Kidney epithelial cell (primary cell): ENCODE measurements at places on chromosomes 13 and 19. TPM values are rescaled to one million over a fixed set of nuclear protein-coding genes. Genes with fewer than 3 reads are reported as not detected.

- no peak for DNase-seq
Measured at GRCh38 chr19:11659612-11660011, 62.3 kb downstream of the ZNF627 start.

- no peak for DNase-seq
Measured at GRCh38 chr13:104085611-104086010, 1019.4 kb upstream of the SLC10A2 start.

- no peak for DNase-seq
Measured at GRCh38 chr19:56088497-56089215, 32.4 kb downstream of the ZNF787 start.

DNA sequence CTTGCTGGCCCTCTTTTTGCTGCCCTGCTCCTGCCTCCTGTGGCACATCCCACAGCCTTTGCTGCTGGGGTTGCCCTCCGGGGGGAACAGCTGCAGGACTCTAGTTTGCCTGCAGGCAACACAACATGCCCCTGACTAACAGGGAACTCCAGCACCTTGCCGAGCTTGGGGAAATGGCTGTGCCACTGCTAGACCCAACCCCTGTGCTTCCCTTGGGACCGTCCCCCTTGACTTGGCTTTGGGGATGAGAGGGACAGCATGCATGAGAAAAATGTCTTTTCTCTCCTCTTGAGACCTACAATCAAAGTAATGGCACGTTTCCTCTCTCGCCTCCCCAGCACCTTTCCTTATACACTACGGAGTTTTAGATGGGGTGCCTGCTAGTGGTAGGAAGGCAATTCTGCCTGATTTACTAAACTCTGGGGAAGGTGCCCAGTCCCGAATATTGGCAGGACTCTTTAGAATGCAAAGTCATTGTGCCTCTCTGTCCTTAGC is 12.4 kb upstream of the VWA8 start:
- DNase-seq = no peak

DNA sequence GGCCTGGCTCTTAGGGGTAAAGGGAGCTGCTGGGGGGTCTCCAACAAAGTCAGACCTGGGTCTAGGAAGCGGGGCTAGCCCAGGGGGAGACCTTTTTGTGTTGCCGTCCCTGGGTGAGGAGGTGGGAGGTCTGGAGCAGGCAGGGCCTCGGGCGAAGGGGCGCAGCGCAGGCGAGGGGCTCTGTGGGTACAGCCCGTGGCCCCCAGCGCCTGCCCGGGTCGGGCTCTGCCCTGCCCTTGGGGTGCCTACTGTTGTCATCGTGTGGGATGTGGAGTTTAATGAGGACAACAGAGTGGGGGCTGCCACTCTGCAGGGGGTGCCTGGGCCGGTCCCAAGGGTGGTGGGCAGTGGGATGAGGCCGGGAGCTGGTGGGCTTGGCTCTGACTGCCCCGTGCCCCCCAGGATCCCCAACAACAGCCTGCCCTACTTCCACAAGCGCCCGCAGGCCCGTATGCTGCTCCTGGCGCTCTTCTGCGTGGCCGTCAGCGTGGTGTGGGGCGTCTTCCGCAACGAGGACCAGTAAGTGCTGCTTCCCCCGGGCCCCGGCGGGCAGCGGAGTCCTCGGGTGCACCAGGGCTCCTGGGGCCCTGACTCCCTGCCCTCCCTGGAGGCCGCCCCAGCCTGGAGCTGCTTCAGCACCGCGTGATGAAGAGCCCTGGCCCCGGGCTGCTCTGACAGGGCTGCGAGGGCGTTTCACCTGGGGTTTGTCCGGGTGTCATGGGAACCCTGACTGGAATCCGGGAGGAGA is 12.2 kb downstream of the SPPL2B start:
- no peak for DNase-seq

The PSPN gene
- 1.5 TPM in 2 replicates for total RNA-seq

DNA sequence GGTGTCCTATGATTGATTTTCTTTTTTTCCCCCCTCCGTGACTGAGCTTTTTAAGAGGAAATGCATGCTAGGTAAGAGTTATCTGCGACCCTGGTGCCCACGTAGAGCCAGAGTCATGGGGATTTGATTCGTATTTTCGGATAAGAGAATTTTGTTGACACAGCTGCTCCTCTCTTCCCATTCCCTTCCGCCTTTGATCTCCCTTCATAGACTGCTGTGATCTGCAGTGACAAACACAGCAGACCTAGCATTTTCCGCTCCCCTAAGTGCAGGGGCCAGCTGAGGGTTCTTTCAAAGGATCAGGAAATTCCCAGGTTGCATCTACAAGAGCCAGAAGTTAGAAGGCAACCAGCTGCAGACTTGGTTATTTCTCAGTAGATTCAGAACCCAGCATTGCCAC is 70.5 kb downstream of the ZNF568 start:
- no peak for DNase-seq

The PLPPR3 gene
- total RNA-seq = 2.9 and 4.1 TPM in 2 replicates

DNA sequence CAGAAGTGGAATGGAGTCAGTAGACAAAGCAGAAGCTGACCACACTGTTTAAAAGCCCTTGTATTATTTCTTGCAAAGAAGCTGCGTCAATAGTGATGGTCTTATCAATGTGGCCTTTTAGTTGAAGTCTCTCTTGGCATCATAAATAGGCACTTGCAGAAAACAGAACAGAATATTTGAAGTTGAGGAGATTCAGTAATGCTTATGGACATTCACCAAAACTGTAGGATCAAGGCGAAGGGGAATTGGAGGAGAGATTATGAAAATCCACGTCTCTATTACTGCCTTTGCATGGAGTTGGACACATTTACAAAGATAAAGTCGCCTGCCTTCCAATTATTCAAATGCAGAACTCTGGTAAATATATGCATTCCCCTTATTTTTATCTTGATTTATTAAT is 1482.8 kb downstream of the EFNB2 start:
- DNase-seq = no peak

The CBY2 gene
- total RNA-seq = not detected in 2 replicates

The ZNF841 gene
- 8.4 and 10.3 TPM in 2 replicates for total RNA-seq

DNA sequence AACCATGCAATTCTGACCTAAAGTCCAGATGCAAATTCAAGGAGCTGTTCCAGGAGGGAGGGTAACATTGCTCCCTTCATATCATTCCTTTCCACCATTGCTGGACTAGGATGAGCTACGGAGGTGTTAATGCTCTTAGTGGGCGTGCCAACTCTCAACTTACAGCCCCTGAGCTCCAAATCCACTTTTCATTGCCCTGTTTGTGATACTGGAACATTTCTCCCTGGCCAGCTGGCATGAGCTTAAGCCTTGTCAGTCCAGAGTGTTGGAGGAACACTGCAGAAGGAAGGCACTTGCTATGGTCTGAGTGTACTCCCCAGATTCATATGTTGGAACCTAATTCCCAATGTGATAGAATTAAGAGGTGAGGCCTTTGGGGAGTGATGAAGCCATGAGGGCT is 70.4 kb upstream of the FARP1 start:
- no peak for DNase-seq

GRCh38 chr19:10523135-10523636 is 5.9 kb upstream of the S1PR5 start:
- no peak for DNase-seq

- DNase-seq = no peak
Measured at GRCh38 chr13:41562083-41562482, 104.7 kb downstream of the RGCC start.

DNA sequence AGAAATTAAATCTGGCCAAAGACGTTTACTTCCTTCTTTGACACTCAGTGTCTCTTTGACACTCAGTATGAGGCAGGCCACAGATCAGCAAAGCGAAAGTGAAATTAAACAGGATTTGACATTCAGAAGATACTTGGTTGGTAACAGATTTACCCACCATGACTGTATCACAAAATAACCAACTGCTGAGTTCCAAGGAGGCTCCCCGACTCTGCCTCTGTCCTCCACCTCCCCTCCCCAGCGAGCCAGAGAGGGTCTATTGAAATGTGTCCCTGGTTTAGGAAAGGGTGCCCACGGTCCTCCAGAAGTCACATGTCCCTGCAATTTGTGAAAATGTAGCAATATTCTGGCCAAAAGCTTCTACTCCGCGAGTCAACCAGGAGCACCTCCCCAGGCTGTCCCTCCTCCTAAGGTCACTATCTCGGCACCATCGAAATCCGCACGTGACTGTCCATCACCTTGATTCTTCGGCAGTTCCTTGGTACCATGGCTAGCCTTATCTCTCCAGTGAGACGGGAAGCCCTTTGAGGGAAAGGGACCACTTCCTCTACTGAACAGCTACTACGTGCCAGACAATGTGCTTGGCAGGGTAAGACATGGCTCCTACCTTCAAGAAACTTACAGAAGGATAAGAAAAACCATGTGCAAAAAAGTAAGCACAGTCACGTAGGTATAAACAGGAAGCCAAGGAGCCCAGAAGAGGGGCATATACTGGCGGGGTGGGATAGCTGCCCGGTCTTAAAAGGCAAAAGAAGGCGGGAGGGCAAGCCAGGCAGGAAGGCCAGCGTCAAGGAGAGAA is 1.5 kb downstream of the N4BP2L1 start:
- no peak for DNase-seq

The ZSCAN4 gene
- not detected in 2 replicates for total RNA-seq
